SK-N-MC (cell line): ENCODE measurements at places on chromosomes 1 and 21.

DNA sequence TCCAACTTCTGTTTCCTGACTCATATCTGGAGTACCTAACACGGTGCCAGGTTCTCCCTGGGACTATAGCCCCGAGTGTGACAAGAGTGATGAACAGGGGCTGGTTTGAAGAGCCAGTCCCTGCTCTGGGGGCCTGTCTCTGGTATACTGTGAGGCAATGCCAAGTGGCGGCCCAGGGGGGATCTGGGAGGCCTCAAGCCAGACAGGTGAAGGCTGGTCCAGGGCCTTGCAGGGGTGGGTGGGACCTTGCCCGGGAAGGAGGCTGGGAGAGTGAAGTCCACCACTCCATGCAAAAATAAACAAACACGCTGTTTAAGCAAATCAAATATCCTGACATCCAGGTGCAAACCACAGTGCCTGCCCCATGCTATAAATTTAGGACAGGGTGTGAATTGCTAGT lies 6.8 kb upstream of the PLXNA2 start:
- no peak for DNase-seq

- no peak for DNase-seq
Measured at GRCh38 chr1:39677645-39678044, 5.7 kb upstream of the NT5C1A start.

GRCh38 chr1:41648844-41649243 lies 164.4 kb upstream of the EDN2 start:
- no peak for DNase-seq

DNA sequence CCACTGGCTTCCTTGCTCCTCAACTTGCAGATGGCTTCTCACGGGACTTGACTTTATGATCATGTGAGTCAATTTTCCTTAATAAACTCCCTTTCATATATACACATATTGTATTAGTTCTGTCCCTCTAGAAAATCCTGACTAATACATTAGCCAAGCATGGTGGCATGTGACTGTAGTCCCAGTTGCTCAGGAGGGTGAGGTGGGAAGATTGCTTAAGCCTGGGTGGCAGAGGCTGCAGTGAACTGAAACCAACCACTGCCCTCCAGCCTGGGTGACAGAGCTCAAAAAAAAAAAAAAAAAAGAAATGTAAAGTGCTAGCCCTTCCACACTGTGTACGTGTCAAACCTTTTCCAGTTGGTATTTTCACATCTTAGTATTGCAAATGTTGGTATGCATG lies 857.0 kb downstream of the LTN1 start:
- DNase-seq, result no peak

- DNase-seq, result no peak
Measured at GRCh38 chr21:45019887-45020537, 54.4 kb upstream of the ADARB1 start.
